ENCODE measurements at places on chromosomes 5 and 9.
A peak's percentile ranks its signal among the peaks of the same experiment; 100 is the strongest.

DNA sequence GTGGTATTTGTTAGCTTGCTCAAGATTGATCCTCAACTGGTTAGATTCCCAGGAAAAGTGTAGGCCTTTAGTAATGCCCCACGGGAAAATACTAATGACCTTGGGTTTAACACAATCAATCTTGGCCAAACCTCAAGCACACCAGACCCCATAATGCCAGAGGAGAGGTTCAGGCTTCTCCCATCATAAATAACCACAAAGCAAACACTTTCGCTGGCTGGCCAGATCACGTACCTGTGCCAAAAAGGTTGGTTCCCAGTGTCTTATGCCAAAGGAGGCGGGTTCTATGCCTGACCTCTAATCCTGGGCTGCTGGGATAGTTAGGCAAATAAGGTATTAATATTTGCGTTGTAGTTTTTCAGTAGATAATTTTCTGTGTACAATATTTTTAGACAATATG lies 379.2 kb upstream of the CDH18 start:
- DNase-seq, result no peak

DNA sequence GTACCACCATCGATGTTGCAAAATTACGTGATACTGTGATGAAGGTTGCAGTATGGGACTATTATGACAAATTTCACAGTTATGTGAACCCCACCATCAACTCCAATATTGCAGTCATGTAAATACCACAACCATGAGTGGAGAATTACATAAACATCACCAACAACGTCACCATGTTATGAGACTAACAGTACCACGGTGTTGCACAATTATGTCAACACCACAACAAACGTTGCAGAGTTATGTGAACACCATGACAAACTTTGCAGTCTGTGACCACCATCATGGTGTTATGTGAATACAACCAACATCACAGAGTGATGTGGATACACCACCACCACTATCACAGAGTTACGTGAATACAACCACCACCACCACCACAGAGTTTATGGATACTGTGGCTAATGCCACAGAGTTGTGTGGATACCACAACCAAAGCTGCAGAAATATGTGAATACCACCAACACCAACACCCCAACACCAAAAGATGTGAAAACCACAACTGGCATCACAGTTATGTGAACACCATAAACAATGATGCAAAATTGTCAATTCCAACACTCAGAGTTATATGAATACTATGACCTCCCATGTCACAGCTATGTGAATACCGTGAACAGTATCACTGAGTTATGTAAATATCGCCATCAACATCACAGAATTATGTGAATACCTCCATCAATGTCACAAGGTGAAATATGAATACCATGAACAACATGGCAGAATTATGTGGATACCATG lies 62.4 kb downstream of the SHC3 start:
- peak; percentile 18 for DNase-seq

DNA sequence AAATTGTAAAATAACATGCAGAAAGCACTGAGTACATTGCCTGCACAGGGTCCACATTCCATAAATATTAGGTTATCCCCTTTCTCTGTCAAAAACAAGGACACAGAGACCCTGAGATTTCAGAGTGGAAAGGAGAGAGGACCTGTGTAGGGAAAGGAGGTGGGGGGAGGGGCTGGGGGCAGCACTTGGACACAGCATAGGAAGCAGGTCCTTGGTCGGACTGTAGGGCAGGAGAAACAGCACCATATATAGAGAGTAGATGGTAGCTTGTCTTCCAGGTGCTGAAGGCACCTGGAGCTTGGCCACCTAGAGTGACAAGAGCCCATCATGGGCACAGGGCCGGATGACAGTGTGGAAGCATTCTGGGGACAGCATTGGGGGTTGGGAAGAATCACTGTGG lies 2.4 kb downstream of the TPM2 start:
- no peak for DNase-seq

DNA sequence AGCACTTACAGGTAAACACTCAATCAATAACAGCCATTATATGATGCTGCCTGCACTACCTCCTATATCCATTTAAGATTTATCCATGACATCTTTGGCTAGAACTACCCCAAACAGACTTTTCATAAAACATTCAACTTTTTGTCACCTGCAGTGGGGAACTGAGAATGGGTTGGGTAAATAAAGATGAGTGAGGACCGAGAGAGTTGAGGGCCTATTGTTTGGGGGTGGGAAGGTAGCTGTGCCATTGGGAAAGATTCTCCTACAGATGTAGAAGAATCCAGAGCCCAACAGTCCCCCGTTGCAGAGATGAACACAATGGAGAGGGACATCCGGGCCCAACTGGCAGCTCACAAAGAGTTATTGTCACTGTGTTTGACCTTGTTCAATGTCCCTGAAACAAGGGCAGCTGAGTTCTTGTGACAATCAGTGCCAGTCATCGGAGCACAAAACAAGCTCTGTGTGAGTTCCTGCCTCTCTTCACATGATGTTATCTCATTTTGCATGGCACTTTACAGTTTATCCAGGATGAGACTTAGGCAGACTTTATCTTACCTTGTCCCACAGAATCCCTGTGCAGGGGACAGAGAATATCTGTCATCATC lies 11.5 kb upstream of the SLC31A2 start:
- no peak for DNase-seq

GRCh38 chr9:69485466-69485865 lies 160.5 kb downstream of the ENTREP1 start:
- no peak for DNase-seq

DNA sequence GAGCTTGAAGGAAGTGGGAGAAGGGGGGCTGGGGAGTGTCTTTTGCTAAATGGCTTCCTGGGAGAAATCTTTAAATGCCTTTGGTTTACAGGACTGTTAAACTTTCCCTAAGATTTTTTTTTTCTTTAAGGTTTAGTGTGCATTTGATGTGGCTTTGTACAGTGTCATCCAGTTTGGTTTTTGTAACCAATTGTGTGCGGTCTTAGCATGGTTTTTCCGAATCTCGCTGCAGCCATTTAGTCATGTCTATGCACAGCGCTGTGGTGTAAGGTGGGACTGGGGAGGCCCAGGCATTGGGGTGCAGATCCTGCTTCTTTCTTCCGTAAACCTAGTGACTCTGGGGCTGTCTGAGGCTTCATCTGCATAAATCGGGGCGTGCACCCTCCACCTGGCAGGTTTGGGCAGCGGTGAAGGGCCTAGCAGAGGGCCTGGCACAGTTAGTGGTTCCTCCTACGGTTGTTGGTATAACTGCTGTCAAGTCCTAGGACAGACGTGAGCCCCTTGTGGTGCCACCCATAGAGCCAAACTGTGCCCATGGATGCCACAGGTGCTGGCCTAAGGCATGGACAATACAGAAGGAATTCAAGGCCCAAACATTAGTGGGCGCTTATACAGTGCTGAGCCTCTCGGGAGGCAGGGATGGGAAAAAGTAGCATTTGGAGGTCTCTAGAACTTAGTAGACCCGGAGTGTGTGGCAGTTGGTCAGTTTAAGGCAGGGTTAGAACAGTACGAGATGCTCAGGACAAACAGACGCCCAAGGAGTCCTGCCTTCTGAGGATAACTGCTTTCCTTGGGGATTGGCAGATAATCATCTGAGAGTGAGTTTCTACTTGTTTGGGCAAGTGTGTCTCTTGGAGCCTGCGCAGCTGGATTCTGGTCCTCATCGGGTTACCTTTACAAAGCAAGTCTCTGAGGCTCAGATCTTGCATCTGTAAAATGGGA lies 1.5 kb downstream of the PRRC2B start:
- no peak for DNase-seq

DNA sequence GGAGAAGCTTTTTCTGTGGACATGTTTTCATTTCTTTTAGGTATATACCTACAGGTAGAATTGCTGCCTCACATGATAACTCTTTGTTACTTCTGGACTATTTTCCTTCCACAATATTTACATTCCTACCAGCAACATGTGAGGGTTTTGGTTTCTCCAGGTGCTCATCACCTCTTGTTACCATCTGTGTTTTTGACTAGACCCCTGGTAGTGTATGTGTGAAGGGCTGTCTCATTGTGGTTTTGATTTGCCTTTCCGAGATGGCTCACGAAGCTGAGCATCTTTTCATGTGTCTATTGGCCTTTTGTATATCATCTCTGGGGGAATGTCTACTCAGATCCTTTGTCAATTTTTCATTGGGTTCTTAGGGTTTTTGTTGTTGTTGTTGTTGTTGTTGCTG lies 17.2 kb upstream of the RANBP17 start:
- DNase-seq, result no peak

GRCh38 chr5:79499640-79500273 lies 14.2 kb downstream of the HOMER1 start:
- no peak for DNase-seq

DNA sequence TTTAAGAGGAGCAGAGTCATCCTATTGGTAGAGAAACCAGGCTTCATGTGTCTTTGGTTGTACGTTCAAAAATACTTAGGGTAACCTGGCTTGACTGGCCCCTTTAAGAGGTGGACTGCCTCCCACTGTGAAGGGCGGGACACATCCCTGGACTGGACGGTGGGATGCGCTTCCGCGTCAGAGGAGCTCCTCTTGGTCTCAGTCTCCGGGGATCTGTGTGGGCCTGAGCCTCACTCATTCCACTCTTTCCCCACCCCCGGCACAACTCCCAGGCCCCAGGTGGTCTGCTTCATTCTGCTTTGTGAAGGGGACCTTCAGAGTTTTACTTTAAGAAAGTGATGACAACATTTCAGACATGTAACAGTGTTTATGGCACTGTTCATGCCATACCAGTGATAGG lies 601.1 kb downstream of the IRX1 start:
- peak; percentile 42 for DNase-seq

DNA sequence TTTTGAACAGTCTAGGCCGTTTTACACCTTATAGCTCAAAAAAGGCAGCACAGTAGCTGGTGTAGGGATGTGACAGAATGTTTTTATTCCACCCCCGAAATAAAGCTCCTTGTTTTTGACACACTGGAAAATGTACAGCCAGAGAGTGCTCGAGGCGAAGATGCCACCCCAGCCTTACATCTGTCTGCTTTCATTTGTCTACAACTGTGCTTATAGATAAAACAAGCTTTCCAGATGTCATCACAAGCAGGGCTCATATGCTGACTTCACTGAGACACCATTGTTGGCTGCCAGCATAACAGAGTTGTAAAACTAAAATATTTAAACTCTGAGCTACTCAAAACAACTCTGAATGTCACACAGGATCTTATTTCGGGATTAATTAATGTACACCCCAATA lies 386.3 kb downstream of the BNC2 start:
- DNase-seq, result no peak

DNA sequence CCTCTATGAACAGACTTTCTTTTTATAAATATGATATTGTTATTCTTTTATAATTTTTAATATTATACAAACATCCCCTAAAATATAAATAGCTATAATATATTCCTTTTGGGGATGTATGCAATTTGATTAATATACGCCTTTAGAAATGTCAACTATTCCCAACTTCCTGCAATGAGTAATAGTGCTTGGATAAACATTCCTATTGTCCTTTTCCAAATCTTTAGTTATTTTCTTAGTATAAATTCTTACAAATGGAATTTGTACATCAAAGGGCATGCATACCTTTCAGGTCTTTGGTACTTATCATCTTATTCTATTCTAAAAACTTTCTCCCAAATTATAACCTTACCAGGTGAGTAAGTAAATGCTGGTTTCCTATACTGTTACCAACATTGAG lies 6.2 kb downstream of the NLN start:
- DNase-seq, result no peak

- DNase-seq, result no peak
Observed at GRCh38 chr5:123286891-123287290, 136.3 kb downstream of the CEP120 start.

- DNase-seq, result no peak
Observed at GRCh38 chr9:89440548-89440947, 57.4 kb downstream of the SEMA4D start.

DNA sequence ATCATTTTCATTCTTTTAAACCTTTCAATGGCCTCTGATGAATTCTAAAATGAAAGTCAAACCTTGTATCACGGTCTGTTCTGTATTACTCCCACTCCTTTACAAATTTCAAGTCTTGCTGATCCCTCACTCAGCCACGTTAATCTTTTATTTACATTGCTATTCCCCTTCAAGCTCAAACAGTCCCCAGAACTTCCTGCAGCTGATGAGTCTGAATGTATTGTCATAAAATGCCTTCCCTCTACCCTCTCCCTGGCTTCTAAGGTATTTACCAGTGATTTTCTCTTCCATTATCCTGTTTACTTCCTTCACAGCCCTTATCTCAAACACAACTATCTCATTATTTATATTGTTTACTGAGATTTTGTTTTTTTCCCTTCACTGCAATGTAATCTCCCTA lies 562.3 kb upstream of the C9orf72 start:
- DNase-seq, result no peak

DNA sequence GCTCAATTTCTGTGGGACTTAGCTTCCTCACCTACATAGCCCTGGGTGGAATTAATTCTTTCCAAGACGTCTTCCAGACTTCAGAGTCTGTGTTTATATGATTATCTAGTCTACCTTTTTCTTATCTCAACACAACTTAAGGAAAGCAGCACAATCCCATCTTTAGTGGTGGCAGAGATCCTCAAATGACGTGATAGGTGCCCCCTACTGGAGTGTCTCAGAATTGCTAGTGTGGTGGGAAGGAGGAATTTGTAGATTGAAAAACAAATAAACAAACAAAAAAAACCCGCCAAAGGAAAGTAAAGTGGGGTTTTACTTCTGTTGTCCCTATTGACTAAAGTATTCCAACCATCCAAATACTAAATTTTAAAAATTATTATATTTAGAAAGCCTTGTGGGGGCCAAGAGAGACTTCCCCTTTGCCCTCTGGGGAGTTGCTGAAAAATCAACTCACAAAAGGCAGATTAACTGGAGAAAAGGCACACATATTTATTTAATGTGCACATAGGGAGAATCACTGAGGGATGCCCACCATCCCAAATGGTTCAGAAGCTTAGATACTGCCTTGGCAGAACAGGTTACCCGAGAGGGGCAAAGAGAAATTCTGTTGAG lies 283.3 kb downstream of the TMEM167A start:
- peak; percentile 22 for DNase-seq

DNA sequence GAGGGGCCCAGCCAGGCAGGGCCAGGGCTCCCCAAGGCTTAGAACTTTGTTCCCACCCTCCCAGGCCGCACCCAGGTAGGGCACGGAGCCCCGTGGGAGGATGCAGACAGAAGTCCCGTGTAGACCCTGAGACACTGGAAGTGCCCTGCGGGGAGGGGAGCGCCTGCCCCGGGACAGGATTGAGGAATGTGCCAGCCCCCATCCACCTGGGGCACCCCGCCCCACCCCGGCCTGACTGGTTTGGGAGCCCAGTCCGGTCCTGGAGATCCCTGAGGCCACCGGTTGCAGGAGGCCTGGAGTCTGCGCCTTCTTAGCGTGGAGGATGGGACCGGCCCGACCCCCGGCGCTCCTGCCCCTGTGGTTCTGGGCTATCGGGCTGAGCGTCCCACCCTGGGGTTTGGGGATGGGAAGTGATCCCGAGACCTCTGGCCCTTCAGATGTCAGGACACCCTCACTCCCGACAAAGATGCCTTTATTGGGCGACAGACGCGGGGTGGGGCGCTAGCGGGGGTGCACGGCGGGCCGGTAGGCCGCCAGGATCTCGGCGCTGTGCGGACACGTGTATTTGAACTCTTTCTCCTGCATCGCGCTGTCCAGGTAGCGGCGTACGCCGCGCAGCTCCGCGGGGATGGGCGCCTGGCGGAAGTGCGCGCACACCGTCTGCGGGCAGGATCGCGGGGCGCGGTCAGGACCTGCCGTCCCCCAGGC lies 2.0 kb downstream of the CLIC3 start:
- DNase-seq, result no peak

GRCh38 chr9:82555431-82556051 lies 507.4 kb downstream of the RASEF start:
- DNase-seq, result no peak

- DNase-seq, result peak; percentile 2
Observed at GRCh38 chr5:9196403-9197227, 349.3 kb downstream of the SEMA5A start.

Data from Daoy (cell line).